CD4-positive, alpha-beta T cell treated with Interleukin-4 for 4 hours (primary cell): ENCODE measurements at places on chromosomes 12 and 14.

DNA sequence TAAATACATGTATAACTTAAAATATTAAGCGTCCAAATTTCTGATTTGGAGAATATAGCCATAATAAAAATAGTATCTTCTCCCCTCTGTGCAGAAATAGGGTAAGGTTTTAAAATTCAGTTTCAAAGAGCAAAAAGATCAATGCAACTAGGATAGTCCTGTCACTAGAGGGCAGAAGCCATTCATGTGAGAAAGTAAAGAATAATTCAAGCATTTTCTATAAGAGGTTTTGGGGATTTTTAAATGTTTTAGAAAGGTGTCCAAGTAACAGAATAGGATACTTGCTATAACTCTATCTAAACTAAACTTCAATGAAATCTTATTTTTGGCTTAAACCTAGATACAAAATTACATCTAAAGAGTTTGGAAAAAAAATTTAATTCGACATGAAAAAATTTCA, 50.3 kb downstream of the ADAMTS20 start:
- no peak for DNase-seq

- peak; percentile 18 for DNase-seq
These were observed 31.6 kb upstream of the AMIGO2 start for GRCh38 chr12:47111392-47111778.

GRCh38 chr14:42429401-42429800, 822.7 kb downstream of the LRFN5 start:
- no peak for DNase-seq

DNA sequence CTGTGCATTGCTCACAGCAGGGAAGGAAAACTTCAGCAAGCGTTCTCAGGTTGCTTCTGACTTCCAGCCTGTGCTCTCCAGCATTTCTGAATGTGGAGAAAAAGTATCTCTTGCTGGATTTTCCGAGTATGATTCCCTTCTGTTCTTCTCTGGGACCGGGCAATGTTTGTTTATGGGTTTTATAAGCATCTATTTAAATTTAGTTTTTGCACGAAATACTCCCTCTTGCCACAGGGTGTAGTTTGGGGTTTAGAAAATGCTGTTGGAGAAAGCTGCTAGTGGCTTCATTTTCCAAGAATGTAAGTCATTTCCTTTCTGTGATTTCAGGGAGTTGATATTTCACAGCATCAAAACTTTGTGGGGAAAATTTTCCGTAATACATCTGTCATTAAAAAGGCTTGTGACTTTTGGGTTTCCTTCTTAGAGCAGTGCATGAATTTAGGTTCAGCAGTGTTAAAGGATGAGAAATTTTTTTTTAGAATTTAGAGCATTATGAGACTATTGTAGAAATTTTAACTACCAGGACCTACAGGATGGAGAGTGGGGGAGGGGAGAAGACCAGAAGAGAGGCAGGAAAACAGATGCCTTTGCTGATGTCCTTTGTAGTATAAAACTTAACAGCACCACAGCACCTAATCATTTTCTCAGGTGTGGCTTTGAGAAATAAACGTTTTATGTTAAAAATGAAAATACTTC, 1.5 kb downstream of the FRMD6 start:
- no peak for DNase-seq

DNA sequence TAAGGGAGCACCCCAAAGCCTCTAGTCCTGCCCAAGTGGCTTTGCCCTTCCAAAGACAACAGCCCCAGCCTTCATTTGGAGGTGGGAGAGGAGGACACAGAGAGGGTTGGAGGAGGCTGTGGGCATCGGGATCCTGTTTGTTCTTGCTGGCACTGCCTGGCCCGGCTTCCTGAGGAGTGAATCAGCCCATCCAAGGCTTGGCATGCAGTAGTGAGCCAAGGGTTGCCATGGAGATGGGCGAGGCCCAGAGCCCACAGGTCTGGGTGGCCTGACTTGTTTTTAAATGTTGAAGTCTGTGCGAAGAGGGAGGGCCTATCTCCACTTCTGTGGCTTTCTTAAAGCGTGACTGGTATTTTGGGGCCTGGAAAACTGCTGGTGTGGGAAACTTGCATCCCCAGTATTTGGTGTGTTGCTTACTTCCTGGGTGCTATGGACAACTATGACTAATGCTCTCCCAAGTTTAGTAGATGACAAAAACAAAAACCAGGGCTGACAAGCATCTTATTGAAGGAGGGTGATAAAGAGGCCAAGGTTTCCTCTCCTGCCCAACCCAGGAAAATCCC, 15.8 kb downstream of the CD9 start:
- no peak for DNase-seq

DNA sequence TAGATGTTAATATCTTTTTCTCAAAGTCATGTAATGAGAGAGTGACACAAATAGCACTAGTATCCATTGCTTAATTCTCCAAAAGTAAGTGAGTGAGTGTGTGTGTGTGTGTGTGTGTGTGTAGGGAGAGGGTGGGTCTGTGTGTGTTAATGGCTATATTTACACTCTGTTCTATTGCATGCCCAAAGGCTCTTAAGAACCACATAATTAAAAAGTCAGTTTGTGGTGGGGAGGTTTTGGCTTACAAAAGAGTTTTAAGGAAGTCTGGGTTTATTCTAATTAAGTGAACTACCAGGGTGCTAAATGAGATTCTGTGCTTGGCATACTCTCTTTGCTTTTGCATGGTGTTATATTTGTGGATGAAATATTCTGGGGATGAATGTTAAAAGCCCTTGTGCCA, 1897.6 kb upstream of the FLRT2 start:
- DNase-seq = no peak

DNA sequence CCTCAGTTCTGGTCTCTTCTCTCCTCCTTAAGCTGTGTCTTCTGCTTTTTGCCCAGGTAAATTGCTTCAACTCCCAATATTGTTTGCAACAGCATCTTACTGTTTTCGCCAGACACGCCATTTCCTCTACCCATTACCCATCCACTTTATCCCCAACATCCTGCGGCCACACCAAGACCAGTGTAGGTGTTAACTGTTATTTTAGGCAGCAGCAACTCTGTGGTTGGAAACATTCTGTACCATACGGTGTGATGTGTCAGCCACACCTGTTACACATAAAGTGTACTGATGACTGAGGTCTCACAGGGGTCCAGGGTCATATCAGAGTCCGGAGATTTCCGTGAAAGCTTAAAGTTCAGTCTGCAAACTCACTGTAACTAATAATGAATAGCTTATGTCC, 21.8 kb upstream of the KLRD1 start:
- peak; percentile 42 for DNase-seq

GRCh38 chr14:99774556-99775307, 18.5 kb upstream of the EML1 start:
- no peak for DNase-seq

DNA sequence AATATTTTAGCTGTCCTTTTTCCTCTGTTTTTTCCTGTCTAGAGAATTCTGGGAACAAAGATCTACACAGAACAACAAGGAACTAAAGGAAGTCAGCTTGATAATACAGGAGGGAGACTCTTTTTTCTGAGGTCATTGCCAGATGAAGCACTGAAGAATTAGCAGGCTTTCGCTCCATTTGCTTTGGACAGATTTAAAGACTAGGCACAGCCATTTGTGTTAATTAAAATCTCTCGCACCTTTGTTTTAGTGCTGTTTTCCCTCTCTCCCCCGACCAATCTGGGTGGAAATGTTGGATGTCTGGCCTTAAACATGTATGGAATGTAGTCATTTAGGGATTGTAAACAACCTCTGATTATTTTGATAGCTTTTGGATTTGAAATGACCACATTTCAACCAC, 9.6 kb upstream of the GPHN start:
- DNase-seq = no peak

- DNase-seq = peak; percentile 64
These were observed 92.7 kb downstream of the DIP2B start for GRCh38 chr12:50597200-50598195.

GRCh38 chr14:68362846-68363245, 430.0 kb downstream of the ZFP36L1 start:
- DNase-seq = no peak

DNA sequence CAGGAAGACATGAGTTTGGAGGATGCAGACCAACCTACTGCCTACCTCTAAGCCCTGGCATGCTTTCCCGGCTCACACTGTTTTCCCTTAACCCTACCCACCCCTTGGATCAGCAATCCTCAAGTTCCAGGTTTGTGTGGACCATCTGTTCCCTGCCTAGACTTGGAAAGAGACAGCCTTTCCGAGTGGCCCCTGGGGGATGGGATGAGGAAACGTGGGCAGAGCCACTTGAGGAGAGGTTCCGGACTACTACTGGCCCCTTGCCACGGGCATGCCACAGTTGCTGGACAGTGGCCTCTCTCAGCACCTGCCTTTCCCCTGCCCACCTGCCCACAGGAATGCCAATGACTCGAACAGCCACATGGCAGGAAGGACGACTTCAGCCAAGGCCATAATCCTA, 135.9 kb downstream of the SLC15A4 start:
- DNase-seq = no peak

- no peak for DNase-seq
These were observed 55.5 kb upstream of the DAAM1 start for GRCh38 chr14:59132796-59133494.

DNA sequence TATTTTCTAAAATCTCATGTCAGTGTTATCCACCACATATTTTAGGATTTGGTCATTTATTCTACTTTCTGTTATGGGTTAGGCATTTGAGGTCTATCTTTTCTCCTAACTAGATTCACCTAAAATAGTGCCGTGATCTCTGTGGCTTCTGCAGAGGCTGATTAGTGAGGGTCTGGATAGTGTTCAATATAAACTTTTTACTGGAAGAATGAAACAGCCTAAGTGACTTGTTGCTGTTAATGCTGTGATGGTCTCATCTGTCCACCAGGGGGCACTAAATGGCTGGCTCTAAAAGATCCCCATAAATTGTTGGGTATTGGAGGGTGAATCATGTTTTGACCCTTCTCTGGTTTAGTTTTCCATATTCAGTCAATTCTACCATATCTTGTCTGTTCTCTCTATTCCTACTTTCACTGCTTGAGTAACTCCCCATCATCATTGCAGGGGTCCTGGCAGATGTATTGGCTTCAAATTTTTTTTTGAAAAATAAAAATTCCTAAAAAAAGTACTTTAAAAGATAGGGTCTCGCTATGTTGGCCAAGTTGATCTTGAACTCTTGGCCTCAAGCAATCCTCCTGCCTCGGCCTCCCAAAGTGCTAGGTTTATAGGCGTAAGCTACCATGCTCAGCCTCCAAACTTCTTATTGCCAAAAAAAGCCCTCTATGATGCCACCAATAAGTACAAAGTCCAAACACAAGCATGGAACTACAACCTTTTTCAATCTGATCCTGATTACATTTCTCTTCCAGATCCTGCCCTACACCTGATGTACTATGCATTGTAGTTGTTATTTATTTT, 6.9 kb downstream of the PABPN1 start:
- peak; percentile 76 for DNase-seq

DNA sequence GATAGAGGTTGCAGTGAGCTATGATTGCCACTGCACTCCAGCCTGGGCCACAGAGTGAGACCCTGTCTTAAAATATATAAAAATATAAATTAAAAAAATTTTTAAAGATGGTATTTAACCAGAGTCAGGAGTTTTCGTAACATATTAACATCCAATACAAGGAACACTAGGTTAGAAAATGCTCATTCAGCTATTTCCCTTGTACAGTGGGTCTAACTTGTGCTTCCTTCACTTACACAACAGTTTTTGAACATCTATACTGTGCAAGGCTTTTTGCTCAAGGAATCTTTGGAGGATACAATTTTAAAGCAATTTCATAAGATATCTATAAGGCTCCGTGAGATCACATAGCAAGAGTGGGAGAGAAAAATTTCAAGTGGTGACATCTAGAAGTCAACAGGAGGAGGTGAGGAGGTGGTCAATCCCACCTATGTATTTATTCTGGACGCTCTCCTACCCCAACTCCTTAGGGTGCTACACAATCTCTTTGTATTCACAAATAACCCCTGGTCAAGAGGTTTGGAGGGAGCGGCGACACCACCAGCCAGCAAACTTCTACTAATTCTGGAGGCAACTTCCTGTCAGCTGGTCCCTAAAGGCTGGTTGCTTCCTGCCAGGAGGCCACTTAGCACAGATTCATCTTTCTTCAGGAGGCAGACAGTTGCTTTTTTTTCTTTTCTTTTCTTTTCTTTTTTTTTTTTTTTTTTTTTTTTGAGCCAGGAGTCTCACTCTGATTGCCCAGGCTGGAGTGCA, 22.2 kb downstream of the DUSP16 start:
- DNase-seq = no peak

DNA sequence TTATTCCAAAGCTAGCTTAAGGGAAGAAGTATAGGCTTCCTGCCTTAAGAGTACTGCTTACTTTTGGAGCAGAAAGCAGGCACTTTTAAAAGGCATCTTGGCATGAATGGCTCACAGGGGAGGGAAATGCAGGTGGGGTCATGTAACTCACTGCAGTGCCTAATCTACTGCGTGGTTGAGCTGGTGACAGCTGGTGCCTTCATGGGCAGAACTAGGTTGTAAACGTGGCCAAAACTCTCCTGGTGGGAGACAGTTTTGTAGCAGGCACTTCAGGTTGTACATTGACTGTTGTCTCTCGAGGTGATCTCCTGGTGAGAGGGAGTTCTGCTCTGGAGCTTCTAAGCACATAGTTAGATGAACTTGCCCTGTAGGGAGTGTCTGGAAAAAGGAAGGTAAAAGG, 962.5 kb downstream of the DIO2 start:
- DNase-seq = no peak

GRCh38 chr14:99231161-99231849, 40.7 kb downstream of the BCL11B start:
- DNase-seq = no peak

GRCh38 chr14:92633274-92633616, 115.2 kb downstream of the LGMN start:
- no peak for DNase-seq

GRCh38 chr14:91405241-91405721, 12.3 kb downstream of the CCDC88C start:
- peak; percentile 70 for DNase-seq
